ENCODE measurements at places on chromosomes 1 and 21. TPM values are rescaled to one million over a fixed set of nuclear protein-coding genes. Genes with fewer than 3 reads are reported as not detected.

SPRR2B gene
- not detected for total RNA-seq

DAB1 gene
- 0.09 TPM for total RNA-seq

GBP1 gene
- 53.0 TPM for total RNA-seq

FCER1G gene
- total RNA-seq, result 4.1 TPM

OR2T33 gene
- total RNA-seq, result not detected

C1QA gene
- 0.53 TPM for total RNA-seq

ATP6V1G3 gene
- not detected for total RNA-seq

SLC44A5 gene
- 0.29 TPM for total RNA-seq

CAPN8 gene
- not detected for total RNA-seq

ETV3 gene
- total RNA-seq, result 24.8 TPM

CELA2B gene
- not detected for total RNA-seq

AGMAT gene
- 18.5 TPM for total RNA-seq

DNA sequence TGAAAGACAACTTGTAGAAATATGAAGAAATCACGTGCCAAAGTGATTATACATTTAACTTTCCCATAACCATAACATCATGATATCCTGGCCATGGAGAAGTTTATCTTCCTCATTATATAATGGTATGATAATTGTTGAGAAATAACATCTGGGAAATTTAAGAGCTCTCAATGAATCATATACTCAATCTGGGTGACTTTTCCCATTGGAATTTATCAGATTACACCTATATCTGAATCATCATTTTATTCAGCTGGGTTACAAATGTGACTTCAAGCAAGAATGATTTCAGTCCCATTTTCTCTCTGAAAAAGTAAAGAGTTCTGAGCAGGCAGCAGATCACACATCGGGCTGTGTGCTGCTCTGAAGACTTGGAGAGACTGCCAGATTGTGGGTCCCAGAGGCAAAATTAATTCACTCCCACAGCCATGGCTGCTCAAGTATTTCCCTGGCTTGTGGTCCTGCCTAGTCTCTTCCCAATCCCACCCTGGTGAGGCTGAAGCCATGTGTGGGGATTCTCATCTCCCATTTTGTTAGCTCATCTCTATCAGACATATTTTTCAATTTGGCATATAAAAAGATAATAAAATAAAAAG, 278.0 kb downstream of the MRPL39 start:
- DNase-seq, result no peak

GRCh38 chr21:17768840-17769446, 50.2 kb downstream of the C21orf91 start:
- DNase-seq, result no peak

DNA sequence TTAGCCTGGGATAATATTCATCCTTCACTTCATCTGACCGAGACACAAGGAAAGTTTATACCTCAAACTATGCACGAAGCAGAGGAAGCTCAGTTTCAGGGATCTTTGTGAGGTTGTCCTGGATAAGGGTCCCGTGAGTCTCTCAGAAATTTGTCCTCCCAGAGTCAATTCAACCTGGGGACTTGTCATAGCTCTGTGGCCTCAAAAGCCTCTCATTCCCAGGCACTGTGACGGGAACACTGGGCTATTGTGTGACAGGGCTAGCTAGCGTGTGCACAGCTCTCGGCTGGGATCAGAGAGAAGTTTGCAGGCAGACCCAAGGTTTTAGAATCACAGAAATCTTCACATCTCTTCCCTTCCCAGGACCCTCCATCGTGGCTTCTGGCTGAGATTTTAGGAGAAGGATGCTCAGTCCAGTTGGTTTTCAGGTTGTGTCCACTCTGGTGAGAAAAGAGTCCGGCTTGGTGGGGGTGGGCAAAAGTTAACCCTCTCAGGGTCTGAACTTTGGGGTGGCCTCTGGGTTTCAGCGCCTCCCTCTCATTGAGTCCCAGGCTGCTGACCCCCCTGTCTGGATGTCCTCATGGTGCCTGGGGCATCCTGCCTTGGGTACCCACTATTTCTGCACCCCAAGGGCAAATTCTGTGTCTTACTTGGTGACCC, 20.4 kb upstream of the LBR start:
- no peak for DNase-seq

GRCh38 chr1:206668351-206668750, 16.4 kb upstream of the MAPKAPK2 start:
- no peak for DNase-seq

- no peak for DNase-seq
Measured at GRCh38 chr1:76827066-76827465, 40.2 kb upstream of the ST6GALNAC5 start.

DNA sequence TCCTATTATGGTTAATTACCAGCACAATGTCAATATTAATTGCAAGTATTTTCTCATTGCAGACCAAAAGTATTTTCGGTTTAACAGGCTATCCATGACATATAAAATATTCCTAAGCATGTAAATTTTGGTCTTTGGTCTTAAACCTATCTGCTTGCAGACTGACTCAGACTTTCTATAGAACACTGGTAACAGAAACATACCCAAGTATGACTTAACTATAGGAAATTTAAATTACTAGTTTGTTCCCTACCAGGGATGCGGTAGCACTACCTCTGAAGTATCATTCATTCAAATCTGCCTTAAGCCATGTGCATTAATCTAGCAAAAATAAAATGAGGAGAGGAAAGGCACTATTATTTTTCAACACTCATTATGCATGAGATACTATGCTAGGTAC, 2.9 kb downstream of the TAF1A start:
- no peak for DNase-seq

- no peak for DNase-seq
Measured at GRCh38 chr21:16873176-16873575, 639.7 kb upstream of the CXADR start.

DNA sequence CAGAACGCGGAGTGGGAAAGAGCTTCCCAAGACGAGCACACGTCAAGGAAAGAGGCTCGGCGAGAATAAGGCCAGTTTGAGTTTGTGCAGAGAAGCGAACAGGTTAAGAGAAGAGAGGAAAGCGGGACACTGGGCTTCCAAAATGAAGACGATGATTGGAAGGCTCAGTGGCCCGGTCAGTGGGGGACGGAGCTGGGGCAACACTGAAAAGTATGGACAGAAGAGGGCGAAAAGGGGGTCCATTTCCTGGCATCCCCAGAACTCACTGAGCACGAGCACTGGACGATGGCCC, 258 bp downstream of the CCT3 start:
- DNase-seq, result no peak

- DNase-seq, result no peak
Measured at GRCh38 chr1:230028602-230029223, 38.3 kb upstream of the GALNT2 start.

GRCh38 chr1:29201595-29202051, 19.9 kb upstream of the SRSF4 start:
- DNase-seq, result no peak

DNA sequence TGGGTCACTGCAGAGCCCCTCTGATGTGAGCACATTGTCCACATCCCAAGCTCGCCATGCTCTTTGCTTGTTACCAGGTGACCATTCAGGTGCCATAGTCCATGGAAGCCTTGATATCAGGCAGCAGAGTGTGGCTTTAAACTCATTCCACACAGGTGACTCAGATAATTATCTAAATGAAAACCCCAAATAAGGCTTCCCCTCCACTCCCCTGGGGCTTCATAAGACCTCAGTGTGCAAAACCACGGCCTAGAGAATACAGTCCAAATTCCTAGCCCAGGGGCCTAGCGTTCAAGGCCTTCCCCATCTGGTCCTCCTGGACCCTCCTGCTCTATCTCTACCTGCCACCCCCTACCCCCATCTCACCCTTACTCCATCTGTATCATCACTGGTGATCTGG, 97.1 kb downstream of the ARHGEF10L start:
- DNase-seq, result no peak

GRCh38 chr1:18879791-18880309, 20.4 kb upstream of the TAS1R2 start:
- DNase-seq, result no peak

DNA sequence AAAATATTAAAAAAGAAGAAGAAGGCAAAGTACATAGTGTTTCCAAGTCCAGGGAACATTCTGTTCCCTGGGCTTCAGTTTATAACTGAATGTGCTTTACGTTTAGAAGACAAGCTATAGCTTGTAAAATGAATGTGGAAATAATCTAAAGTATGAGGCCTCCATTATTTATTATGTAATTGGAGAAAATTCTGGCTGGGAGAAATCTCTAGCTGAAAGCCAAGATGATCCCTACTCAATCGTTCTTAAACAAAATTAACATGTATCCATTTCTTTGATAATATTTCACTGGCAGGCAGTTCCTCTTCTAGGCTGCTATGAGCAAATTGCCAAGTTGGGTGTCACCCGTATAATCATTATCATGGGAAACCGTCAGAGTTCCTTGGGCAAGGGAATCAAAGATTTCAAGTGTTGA, 52.2 kb upstream of the ETS2 start:
- DNase-seq, result no peak

DNA sequence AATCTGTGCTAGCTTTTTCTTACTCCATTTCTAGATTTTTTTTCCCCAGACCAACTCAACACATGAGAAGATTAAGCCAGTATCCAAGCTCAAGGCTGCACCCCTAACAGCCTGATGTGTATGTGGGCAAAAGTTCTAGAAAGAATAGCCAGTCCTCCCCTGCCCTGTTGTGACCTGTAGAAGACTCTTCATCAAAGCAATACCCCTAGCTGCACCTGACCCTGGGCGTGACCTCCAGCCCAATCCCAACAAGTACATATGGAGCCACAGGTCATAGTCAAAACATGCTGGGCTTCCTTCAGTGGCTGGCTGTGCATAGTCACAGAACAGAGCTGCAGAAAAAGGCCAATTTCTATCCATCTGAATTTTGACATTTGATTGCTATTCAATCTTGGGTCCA, 72.5 kb downstream of the ATP1A1 start:
- DNase-seq, result no peak

DNA sequence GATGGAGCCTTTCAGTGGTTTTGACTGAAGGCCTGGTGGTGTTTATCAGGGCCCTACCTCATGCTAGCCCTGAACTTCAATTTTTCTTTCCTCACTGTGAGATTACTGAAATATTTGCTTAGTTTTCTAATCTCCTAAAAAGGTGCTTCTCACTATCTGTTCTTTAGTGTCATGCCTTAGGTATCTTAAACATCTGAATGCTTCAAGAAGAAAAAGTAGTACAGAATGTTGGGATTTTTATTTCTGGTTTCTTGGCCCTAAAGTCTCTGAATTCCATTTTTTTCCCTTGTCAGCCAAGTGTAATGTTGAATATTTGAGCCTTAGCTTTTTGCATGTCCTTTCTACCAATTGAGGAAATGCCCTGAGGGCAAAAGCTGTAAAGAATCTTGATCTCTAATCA, 47.9 kb upstream of the PRKACB start:
- no peak for DNase-seq

DNA sequence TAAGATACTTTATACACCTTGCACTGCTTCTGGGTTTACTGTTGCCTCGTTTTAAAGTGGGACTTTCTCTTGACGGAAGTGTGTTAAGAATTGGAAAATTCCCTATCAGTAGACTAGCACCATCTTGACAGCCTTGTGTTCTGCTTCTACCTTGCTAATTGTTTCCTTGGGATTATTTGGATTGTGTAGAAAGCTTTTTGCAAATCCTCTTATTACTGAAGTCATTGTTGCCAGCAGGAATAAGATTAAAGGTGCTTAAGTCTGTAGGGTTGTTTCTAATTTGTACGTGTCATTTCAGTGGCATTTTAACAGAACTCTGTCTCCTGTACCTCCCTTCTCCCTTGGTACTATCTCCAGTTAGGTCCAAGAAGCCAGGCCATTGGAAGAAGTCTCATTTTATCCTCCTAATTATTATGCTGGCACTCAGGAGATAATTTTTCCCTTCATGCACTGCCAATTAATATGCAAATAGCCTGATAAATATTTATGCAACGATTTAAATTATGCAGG, 107.7 kb downstream of the POU2F1 start:
- no peak for DNase-seq

DNA sequence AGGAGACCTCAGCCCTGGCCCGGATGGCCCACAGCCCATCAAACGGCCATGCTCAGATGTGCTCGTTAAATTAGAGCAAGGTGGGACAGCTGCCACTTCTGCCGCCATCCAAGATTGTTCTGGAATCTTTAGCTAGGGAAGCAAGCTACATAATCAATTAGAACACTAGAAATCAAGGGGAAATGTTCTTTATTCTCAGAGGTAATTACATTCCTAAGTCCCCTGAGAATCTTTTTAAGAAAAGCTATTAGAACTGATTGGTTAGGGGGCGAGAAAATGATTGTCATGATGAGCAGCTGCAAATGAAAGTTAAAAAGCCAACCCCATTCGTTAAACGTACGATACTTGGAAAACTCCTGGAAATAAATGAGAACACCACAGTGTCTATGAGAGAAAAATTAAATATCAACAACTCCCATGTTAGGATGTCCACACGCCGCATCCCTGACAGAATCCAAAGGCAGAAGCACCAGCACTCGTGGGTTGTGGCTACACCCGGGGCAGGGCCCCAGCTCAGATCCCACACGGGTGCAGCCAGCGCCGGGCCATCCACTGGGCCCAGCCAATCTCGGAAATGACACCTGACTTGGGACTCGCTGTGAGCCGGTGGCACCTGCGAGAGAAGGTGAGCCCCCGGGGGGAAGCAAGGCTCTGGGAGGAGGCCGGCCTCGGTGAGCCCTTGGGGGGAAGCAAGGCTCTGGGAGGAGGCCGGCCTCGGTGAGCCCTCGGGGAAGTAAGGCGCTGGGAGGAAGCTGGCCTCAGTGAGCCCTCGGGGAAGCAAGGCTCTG, 37.6 kb downstream of the KRTAP10-1 start:
- no peak for DNase-seq
